ENCODE measurements at places on chromosomes 1 and 21.

DNA sequence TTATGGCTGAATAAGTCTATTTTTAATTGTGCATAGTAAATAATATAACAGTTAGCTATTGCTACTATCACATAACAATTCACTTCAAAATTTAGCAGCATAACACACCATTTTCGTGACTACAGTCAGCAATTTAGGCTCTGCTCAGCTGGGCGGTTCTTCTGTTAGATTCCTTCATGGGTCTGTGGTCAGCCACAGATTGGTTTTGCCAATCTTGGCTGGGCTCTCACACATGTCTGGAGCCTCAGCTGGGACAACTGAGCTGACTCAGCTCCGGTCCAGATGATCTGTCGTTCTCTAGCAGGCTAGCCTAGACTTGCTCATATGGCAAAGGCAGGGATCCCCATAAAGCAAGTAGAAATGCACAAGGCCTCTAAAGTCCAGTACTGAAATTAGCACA lies 15.1 kb upstream of the CDC42BPA start:
- DNase-seq = no peak

DNA sequence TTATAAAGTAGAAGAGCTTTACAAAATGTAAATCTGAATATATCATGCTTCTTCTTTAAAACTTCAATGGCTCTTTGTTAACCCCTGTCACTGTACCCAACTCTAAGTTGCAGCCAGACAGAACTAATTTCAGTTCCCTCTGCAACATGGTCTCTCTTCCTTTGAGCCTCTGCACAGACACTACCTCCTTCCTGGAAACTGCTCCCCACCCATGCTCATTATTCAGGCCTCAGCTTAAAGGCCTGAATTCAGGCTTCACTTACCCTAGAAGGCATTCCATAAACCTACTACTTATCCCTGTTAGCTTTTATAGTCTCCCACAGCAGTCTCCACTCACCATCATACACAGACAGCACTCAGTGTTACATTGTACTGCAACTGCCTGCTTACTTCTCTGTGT lies 2.6 kb upstream of the EEIG2 start:
- no peak for DNase-seq

GRCh38 chr1:5812295-5812694 lies 179.9 kb downstream of the NPHP4 start:
- DNase-seq = no peak

- DNase-seq = no peak
Measured at GRCh38 chr1:82565146-82565545, 764.4 kb downstream of the ADGRL2 start.

GRCh38 chr1:18107369-18108298 lies at the start of gene IGSF21:
Gene IGSF21 (plus strand): TSS chr1:18107798. CDS start chr1:18108129, 331 bp downstream.
- no peak for DNase-seq

- DNase-seq = no peak
Measured at GRCh38 chr1:65469126-65469888, 48.8 kb downstream of the LEPR start.

DNA sequence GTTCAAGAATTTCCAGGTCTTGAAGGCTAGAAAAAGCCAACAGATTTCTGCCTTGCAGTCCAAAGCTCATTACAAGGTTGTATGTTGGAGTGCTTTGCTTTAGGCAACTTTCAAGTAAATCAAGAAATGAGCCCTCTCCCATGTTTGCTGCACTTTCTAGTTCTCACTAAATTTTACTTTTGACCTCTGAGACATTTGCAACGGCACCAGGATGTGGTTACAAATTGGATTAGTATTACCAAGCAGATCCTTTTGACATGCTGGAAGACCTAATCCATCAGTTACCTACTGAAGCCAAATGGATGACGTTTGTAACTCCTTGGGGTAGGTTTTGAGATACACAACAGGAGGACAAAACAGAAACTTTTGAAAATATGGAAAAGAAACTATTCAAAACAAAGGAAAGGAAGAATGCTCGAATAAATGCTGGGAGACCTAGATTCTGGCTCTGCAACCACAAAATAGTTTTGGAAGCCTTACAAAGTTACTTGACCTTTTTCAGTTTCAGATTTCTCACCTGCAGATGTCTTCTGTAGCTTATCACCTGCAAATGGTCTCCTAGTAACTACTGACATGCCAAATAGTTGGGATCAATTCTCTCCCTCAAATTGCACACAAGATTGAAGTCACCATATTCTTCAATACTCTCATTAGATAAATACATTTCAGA lies 251.7 kb upstream of the ADGRL2 start:
- no peak for DNase-seq

DNA sequence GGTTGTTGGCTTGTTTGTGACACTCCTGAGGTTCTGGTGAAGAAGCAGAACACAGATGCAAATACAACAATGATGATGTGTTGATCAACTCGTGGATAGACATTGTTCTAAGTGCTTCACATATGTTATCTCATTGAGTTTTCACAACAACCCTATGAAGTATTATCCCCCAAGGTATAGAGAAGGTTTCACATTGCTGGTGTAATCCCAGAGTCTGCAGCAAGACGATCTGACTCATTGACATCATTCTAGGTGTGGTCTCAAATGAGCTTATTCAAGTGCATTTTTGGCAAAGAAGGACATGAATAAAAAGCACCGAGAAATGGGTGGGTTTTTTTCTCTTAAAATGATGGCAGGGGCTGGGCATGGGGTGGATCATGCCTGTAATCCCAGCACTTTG lies 64.1 kb upstream of the SCAF4 start:
- DNase-seq = no peak

Measured in activated CD8-positive, alpha-beta memory T cell treated with anti-CD3 and anti-CD28 coated beads for 24 hours (primary cell).